DND-41 (cell line): ENCODE measurements at places on chromosomes 1 and 21.

GRCh38 chr1:178684542-178685000 is 40.5 kb upstream of the RALGPS2 start:
- no peak for DNase-seq

DNA sequence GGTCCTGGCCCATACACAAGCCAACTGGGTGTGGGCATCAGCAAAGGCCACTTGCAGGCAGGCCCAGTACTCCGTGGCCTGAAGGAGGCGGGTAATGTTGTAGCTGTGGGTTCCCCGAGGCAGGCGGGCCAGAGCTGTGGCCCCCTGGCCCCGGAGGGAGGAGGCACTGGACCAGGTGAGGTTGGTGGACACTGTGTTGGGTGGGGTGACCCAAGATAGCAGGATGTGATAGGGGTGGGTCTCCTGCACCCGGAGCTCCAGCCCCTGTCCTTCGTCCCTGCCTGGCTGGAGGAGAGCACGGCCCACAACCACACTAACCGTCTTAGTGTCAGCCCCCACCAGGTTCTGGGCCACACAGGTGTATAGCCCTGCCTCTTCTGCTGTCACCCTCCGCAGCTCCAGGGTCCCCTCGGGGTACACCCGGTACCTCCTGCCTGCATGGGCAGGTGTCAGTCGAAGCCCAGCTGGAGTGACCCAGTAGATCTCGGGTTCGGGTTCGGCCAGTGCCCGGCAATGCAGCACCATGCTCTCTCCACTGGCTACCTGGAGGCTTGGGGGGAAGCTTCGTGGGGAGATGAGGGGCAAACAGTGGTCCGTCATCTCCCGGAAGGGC is 67.3 kb downstream of the LRRN2 start:
- DNase-seq: no peak

- DNase-seq: no peak
These were observed 14.0 kb upstream of the WASF2 start for GRCh38 chr1:27503844-27504587.

DNA sequence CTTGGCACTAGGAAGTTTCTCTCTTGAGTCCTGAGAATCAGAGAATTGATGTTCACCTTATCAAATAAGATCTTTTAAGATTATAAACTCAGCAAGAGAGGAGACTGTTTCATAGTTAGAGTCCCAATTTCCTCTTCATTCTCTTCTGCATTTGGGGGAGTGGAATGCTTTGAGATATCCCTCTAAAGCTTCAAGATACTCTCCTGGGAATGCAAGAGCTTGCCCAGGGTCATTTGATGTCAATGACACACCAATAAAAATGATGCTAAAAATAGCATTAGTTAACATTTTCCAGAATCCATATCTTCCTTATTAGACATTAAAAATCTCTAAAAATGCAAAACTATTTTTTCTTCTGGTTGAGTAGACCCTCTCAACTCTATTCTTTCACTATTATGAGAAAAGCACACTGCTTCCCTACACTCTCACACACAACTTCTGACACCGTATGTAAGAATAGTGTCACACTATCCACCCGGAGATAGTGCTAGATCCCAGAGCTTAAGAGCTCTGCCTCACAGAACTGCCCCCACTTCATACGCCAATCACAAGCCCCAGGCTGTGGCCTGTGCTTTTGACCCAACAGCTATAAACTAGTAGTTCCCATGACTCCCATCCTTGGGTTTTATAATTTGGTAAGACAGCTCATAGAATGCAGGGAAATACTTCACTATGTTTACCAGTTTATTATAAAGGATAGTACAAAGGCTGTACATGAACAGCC is 399.9 kb upstream of the RUNX1 start:
- no peak for DNase-seq

DNA sequence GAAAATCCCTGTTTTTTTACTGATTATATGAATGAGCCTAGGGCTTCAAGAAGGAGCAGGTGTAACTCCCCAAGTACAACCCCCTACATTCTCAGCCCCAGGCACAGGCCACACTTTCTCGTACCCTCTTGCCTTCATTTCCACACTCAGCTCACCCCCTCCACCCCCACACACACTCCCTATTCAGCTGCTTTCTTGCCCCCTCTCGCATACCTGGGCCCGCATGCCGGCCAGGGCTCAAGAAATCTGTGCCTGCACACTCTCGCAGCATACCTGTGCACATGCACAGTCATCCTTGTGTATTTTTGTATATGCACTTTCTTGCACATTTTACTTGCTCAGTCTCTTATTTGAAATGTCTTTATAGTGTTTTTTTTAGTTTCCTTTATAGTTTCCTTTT is 2.0 kb downstream of the PTPRF start:
- DNase-seq: no peak
